ENCODE measurements at places on chromosomes 7 and 10.

GRCh38 chr7:132280335-132280734 lies 295.9 kb downstream of the PLXNA4 start:
- DNase-seq: no peak

GRCh38 chr7:79272066-79272669 lies 181.3 kb downstream of the MAGI2 start:
- peak; percentile 64 for DNase-seq

DNA sequence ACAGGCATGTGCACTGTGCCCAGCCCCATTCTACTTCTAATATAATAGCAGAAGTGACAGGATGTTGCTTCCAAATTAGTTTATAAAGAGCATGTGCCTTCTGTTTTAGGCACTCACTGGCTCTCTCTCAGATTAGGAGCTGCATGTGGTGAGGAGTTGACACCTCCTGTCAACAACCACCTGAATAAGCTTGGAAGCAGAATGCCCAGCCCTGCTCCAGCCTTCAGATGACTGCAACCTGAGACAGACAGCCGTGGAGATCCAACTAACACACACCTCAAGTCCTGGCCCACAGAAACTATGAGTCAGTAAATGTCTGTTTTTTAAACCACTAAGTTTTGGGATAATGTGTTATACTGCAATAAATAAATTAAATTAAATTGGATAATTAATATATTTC lies 54.5 kb downstream of the PARD3 start:
- DNase-seq: no peak

DNA sequence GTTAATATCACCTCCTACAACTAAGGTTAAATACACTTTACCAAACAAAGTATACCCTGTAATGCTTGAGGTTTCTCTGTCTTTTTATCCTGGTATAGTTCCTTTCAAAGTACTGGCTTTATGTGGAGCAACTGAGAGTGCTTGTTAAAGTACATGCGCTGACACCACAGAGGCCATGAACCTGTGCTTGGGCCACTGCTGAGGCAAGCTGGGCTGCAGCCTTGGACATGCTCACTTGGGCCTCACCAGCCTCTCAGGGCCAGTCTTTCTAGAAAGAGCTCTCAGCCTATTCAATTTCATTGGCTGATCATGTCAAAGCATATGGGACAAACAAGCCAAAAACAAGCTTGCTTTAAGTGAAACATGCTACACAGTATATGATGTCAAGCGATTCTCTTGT lies 126.1 kb upstream of the DNAJB12 start:
- no peak for DNase-seq

DNA sequence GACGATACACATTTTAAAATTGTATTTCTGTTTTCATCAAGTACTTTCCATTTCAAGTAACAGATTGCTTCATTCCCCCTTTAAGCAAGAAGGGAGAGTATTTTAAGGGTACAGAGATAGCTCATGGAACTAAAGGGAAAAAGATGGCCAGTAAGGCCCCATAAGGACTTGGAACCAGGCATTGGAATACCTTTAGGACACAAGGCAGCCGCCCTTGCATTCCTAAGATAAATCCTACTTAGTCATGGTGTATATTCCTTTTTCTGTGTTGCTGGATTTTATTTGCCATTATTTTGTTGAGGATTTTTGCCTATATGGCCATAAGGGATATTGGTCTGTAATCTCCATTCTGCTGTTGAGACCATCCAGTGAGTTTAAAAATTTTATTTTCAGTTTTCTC lies 49.2 kb downstream of the BTRC start:
- no peak for DNase-seq

- DNase-seq: no peak
Observed at GRCh38 chr10:97063983-97064837, 121.5 kb downstream of the SLIT1 start.

GRCh38 chr10:80537086-80537735 lies 491 bp upstream of the SH2D4B start:
- DNase-seq: peak; percentile 47

- peak; percentile 86 for DNase-seq
Observed at GRCh38 chr10:4656576-4657194, 169.3 kb upstream of the AKR1E2 start.

- no peak for DNase-seq
Observed at GRCh38 chr7:28738412-28738811, 219.7 kb downstream of the TRIL start.
